Umbilical cord (tissue), 2 donors: ENCODE measurements at places on chromosomes 7 and 10. TPM values are rescaled to one million over a fixed set of nuclear protein-coding genes. Genes with fewer than 3 reads are reported as not detected.

GRCh38 chr10:29486433-29486832, 148.3 kb downstream of the SVIL start:
- DNase-seq: no peak

GRCh38 chr7:148437043-148437442, 153.5 kb upstream of the C7orf33 start:
- no peak for DNase-seq

DNA sequence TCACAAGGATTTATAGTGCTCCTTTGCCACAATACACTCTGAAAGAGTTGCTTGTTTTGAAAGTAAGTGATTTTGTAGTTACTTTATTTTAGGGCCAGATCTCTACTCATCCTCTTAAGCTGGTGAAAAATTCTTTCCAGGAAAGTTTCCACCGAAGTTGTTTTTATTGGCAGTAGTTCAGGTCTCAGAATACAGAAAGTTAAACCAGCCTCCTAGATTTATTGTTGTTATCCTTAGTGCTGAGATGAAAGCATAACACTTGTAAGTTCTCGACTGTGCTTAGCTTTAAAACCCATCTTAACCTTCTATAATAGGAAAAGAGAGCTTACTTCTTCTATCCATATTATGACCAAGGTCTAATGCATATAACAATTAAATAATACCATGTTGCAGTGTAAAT, 5.5 kb downstream of the AP3M1 start:
- peak; percentile 97 for DNase-seq

CNTNAP2 gene
- total RNA-seq: 81.1 TPM

GRCh38 chr7:135924302-135924701, 52.9 kb downstream of the MTPN start:
- DNase-seq: no peak

GRCh38 chr10:44696496-44696895, 214.6 kb upstream of the TMEM72 start:
- DNase-seq: no peak

CDC14C gene
- 2.6 TPM for total RNA-seq

LRRC17 gene
- total RNA-seq: 3.1 TPM

GRCh38 chr10:77333610-77334340, 303.8 kb downstream of the KCNMA1 start:
- DNase-seq: no peak

SLC39A12 gene
- total RNA-seq: not detected

GRCh38 chr7:24835643-24836042, 78.4 kb upstream of the GSDME start:
- no peak for DNase-seq

GLI3 gene
- 17.1 TPM for total RNA-seq

GRCh38 chr7:141617280-141617679, 66.1 kb downstream of the AGK start:
- no peak for DNase-seq

MEOX2 gene
- total RNA-seq: 6.5 TPM

- DNase-seq: no peak
Measured at GRCh38 chr10:4345877-4346646, 479.9 kb upstream of the AKR1E2 start.

LRRC18 gene
- 0.48 TPM for total RNA-seq

SLC18A3 gene
- not detected for total RNA-seq

HYAL4 gene
- 2.6 TPM for total RNA-seq

- no peak for DNase-seq
Measured at GRCh38 chr10:88288320-88289059, 294.6 kb downstream of the RNLS start.

GRCh38 chr7:112140600-112140999, 65.6 kb downstream of the DOCK4 start:
- peak; percentile 70 for DNase-seq

FKBP6 gene
- 0.72 TPM for total RNA-seq

FGFR2 gene
- 204 TPM for total RNA-seq

GRCh38 chr10:68202960-68203353, 29.0 kb downstream of the ATOH7 start:
- no peak for DNase-seq

GRCh38 chr10:3835770-3836169, 50.8 kb upstream of the KLF6 start:
- DNase-seq: no peak

DPP6 gene
- total RNA-seq: 1.2 TPM

- no peak for DNase-seq
Measured at GRCh38 chr10:132705173-132705572, 80.8 kb downstream of the NKX6-2 start.

LRRN3 gene
- 4.3 TPM for total RNA-seq

- DNase-seq: no peak
Measured at GRCh38 chr10:83357627-83358026, 781.7 kb upstream of the GHITM start.

AASS gene
- 46.5 TPM for total RNA-seq

DNA sequence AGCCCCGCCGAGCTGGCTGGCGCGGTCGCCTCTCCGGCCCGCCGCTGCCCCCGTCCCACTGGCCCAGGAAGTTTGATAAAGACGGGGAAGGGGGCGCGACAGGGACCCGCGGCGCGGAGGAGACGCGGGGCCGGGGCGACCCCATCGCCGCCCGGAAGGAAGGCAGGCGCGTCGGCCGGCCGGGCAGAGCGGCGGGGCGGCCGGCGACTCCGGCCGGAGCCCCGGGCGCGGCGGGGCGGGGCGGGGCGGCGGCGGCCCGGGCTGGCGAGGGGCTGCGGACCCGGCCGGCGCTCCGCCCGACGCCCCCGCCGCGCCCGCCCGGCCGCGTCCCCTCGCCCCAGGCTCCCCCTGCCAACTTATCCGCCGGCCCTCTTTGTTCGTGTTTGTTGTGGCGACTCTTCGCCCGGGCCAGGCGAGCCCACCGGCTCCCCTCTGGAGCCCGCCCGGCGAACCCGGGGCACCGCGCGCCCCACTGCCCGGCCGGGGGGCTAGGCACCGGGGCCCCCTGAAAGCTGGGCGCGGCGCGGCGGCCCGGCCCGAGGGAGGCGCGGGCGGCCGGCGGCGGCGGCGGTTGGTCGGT, 571 bp downstream of the KDM7A start:
- peak; percentile 20 for DNase-seq

GRCh38 chr7:106421181-106421762, 136.5 kb upstream of the NAMPT start:
- peak; percentile 89 for DNase-seq

DNA sequence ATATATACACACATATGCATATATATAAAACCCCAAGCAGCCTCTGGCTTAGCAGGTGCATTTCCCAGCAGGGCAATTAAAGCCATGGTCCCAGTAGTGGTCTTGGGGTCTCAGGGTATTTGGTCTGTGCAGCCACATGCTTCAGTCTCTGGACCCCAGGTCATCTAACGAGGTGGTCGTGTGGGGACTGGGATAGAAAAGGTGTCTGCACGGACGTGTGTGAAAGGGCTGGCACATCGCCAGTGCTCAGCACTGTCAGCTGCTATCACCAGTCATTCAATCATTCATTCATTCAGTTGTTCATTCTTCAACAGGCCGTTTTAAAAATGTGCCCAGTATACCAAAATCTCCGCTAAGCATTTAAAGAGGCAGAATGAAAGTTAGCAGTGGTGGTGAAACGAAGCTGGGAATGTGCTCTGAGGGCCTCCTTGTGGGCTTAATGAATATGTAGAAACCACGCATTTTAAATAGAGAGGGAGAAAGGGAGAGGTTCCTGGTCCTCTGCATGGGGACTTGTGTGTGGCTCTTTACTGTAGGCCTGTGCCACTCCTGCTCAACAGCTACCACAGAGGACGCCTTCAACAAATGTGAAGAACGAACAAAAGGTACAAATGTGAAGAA, 170.4 kb downstream of the EGFR start:
- DNase-seq: no peak

ACHE gene
- not detected for total RNA-seq

ASAH2 gene
- total RNA-seq: 1.9 TPM

INSYN2A gene
- total RNA-seq: 3.9 TPM

UTF1 gene
- total RNA-seq: not detected

DNA sequence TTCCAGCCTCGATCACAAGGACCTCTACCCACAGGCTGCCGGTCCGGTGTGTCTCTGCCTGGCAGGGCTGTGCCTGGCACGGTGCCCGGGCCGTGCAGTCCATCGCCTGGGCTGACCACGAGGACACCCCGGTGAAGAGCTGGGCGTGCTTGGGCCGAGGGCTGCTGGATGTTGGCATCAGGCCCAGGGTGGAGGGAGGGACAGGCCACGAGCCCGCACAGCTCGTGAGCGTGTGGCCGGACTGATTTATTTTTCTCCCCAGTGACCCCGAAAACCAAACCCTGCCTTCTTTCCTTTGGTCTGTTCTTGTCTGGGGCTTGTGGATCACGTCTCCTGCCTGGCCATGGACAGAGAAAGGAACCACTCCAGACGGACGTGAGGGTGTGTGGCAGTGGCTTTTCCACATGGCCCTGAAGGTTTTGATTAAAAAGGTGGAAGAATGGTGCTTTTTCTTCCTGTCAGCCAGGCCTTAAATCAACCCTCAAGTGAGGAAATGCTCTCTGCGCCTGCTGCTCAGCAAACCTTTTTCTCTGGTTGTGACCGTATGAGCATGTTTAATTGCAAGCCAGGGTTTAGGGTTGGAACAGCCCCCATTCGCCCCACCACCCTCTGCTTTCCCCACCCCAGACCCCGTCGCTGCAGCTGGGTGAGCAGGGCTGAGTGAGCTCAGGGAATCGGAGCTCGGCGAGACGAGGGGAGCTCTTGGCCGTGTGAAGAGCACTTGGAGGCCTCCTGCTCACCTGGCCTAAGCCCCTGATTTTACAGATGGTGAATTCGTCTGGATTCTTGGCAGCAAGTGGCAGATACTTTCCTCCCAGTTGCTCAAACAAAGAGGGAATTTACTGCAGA, 130.1 kb downstream of the RGS10 start:
- DNase-seq: peak; percentile 68

- peak; percentile 48 for DNase-seq
Measured at GRCh38 chr7:99728615-99729014, 6.4 kb downstream of the CYP3A7 start.

GRID2IP gene
- 0.96 TPM for total RNA-seq

- DNase-seq: no peak
Measured at GRCh38 chr10:91036807-91037411, 116.0 kb upstream of the ANKRD1 start.

GRCh38 chr7:113809581-113809980, 109.2 kb downstream of the PPP1R3A start:
- DNase-seq: no peak

- no peak for DNase-seq
Measured at GRCh38 chr10:3914733-3915132, 129.7 kb upstream of the KLF6 start.

DNA sequence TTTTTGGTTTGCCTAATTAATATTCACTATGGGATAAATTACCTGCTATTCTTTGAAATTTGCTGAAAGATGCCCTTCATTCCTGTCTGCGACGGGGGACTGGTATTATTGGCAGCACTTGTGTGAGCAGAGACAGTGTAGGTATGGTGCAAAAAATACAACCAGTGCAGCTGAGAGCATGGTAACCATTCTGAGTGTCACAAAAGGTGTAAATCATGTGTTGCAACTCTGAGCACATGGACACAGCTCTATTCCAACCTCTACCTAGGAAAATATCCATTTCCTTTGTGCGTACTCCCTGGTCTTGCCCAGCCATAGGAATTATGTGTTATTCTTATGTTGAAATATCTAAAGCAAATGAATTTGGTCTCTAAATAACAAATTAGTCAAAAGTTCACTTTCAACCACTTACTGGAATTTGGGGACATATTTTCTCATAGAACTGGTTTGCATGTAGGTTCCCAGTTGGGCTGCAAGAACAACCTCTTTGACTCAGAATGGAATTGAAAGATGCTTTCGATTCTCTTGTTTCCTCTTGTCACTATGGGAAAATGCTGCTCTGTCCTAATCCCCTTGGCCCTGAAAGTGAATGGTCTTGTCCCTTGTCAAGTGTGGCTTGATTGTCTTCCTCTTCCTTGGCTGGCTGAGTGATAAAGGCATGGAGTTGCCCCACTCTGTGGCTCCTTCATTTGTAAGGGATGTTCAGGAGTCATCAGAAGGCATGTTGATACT, 57.0 kb downstream of the CELF2 start:
- no peak for DNase-seq

GRCh38 chr7:64871761-64872160, 31.3 kb upstream of the ZNF273 start:
- DNase-seq: no peak

- peak; percentile 78 for DNase-seq
Measured at GRCh38 chr10:103181244-103181643, 11.8 kb downstream of the NT5C2 start.

DNA sequence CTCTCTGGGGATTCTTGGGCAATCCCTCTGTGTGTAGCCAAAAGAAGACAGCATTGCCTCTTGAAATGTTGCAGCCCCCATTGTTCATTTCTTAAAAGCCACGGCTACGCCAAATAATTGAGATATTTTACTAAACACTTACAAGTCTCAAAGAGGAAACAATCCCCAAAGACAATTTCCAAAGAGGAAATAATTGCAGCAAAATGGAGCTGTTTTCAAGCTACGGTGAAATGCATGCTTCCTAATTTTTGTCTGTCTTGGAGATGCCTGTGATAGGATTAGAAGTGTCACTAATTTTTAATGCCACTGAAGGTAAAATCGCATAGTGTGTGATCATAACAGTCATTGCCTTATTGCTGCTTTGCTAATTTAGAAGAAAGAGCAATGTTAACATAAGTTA, 72.9 kb upstream of the NAMPT start:
- no peak for DNase-seq

DNA sequence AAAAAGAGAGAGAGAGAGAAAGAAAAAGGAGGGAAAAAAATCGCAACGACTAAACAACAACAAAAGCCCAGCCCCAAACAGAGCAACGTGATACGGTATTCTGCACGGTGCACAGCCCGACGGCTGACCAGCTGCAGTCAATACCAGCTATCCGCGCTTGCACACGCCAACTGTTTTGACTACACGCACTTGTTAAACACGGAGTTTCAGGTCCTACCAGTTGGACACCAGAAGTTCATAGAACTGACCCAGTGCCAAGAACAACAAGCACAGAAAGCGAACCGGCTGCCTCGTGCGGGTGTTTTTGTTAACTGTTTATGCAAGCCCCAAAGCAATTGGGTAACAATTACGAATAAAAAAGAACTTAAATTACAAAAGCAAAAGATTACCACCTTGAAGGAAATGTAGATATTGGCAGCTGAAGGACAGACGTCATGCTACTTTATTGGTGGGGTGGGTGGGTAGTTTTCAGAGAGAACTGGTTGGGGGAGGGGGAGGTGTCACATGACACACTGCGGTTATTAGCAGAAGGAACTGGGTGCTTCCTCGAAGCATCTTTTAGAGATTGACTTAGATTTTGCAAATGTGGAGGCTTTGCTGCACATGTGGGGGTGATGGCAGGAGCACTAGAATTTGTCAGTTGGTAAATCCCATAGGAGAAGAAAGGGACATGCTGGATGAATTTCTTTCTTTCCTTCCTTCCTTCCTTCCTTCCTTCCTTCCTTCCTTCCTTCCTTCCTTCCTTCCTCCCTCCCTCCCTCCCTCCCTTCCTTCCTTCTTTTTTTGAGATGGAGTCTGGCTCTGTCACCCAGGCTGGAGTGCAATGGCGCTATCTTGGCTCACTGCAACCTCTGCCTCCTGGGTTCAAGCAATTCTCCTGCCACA, 110.6 kb upstream of the EFCAB10 start:
- DNase-seq: peak; percentile 73

- DNase-seq: no peak
Measured at GRCh38 chr7:151754688-151755130, 122.2 kb downstream of the PRKAG2 start.
